ENCODE measurements at places on chromosomes 6 and 20. TPM values are rescaled to one million over a fixed set of nuclear protein-coding genes. Genes with fewer than 3 reads are reported as not detected.

The TRIM10 gene
- not detected for total RNA-seq

The IMPG1 gene
- under 0.01 TPM for total RNA-seq

The PRDM1 gene
- total RNA-seq, result 0.30 TPM

The TNF gene
- under 0.01 TPM for total RNA-seq

The GSTA3 gene
- total RNA-seq, result not detected

The ZSCAN26 gene
- total RNA-seq, result 26.1 TPM

The HLA-DOB gene
- total RNA-seq, result not detected

The ARMC12 gene
- not detected for total RNA-seq

The SLC17A3 gene
- total RNA-seq, result not detected

The FILIP1 gene
- total RNA-seq, result 16.2 TPM

The EDN1 gene
- 229 TPM for total RNA-seq

The TREML1 gene
- not detected for total RNA-seq

The FRK gene
- total RNA-seq, result under 0.01 TPM

The SFT2D1 gene
- 35.7 TPM for total RNA-seq

The VSX1 gene
- not detected for total RNA-seq

The KCNG1 gene
- total RNA-seq, result 3.2 TPM

The MRS2 gene
- 31.3 TPM for total RNA-seq
